ENCODE measurements at places on chromosomes 3 and 15.
A peak's percentile ranks its signal among the peaks of the same experiment; 100 is the strongest.

DNA sequence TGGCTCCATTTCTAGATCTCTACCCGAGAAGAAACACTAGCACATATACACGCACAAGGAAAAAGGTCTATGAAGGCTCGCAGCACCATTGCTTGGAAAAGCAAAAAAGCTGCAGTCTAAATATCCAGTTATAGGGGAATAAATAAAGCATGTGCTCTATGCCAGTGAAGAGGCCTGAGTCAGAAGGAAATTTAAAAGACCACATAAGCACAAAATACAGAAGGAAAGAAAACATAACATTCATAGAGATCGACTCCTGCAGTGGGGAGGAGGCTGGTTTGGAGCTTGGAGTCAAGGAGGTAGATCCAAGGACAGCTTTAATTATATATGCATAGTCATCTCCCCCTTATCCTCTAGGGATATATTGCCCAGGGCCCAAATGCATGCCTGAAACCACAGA lies 114.4 kb downstream of the PDZRN3 start:
- DNase-seq = no peak

DNA sequence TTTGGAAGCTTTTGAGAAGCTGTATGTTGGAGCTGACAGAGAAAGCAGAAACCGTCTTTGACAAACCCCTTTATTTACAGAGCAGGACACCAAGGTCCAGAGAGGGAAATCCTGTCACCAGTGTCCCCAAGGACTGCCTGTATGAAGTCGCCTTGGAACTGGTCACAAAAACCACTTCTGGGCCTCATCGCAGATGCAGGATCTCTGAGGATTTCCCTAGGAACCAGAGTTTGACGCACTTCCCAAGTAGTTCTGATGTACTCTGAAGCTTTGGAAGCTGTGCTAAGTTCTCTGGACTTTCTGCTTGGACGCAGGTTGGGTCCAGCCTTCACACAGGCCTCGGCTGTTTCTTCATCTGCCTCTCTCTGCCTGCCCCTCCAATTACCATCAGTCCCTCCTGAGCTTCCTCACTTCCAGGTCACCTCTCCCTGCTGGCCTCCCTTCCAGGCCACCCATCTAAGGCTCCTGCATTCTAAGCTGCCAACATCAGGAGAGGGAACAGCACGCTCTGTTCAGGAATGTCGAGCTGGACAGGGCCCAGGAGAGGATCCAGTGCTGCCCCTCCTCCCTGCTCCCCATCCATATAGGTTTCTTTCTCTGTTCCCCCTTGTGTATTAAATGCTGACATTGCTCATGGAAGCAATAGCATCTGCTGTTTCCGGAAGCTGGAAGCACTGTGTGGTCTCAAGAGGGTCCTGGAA lies 270.8 kb downstream of the OPA1 start:
- DNase-seq = no peak

DNA sequence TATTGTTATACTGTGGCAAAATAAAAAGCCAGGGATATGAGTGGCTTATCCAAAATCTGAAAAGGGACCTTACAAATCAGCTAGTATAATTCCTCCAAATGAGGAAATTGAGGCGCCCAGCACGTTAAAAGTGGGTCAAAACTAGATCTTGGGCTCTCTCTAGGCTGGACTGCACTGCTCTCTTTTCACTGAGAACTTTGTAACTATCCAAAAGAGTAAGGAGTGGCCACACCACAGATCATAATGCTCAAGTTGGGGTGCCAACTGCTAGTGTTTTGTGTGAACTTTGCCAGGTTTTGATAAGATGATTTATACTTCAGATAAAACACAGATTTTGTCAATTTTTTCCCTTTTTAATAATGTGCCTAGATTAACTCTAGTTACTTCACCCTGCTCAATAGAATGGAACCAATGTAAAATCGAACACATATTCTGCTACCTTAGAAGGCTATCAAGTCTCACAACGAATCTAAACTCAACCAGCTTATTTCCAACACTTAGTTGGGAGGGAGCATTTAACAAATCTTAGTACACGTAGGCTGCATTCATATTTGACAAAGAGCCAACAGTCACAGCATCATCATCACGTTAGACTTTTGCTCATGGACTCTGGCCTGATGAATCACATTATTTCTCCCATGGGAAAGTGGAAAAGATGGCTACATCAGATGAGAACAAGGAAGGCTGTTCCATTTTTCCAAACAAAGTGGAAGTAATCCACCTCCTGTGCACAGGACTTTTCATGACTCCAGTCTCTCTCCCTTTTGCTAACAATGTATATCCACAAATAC lies 64.4 kb downstream of the ABI3BP start:
- DNase-seq = no peak

GRCh38 chr15:66161108-66161507 lies 92.4 kb downstream of the MEGF11 start:
- no peak for DNase-seq

DNA sequence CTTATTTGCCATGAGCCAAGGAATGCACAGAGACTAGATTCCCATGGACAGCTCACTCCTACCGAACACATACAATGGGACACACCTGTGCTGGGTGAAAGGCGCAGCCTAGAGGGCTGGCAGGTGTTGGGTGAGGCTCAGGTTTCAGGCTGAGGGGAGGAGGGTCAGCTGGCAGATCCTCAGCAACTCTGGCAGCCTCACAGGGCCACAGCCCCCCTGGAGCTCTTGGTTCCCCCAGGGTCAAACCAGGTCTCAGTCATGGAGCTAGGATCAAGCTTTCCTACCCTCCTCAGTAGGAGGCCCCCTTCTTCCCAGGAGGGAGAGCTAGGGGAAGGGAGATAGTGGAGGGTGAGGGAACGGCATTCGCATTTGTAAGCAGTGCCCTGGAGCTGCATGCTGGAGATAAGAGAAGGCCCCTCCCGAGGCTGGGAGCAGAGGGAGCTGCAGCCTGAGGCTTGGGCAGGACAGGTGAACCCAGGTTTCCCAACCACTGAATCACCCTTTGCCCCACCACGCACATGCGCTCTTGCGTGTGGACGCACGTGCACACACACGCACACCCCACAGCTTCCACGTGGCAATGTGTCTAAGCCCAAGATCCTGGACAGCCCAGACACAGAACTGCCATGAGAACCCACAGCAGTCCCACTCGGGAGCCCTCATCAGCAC lies 26.3 kb upstream of the TFRC start:
- DNase-seq = no peak

GRCh38 chr3:1068985-1069384 lies 23.8 kb upstream of the CNTN6 start:
- no peak for DNase-seq

DNA sequence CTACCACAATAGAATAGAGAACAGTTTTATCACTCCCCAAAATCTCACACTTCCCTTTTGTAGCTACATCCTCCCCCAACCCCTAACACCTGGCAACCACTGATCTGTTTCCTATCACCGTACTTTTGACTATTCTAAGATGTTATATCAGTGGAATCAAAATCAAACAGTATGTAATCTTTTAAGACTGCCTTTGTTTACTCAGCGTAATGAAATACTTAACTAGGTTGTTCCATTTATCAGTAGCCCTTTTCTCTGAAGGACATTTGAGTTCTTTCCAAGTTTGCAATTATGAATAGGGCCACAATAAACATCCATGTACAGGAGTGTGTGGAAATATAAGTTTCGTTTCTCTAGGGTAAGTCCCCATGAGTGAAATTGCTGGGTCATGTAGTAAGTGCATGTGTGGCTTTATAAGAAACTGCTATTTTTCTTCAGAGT lies 372.3 kb downstream of the SV2B start:
- no peak for DNase-seq

DNA sequence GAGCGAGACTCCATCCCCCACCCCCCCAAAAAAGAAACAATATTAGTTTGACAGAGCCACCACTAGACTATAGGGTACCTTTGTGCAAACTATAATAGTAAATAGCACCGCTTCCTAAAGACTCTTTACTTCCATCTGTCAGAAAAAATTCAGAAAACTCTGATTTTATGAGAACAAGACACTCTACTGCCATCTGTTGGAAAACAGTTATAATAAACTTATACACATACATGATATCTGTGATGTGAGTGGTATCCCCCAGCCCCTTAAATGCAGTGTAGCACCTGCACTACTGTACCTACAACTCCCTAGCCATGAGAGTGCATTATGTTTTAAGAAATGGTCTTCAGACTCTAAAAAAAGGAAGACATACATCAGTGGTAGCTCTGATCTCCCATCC lies 47.1 kb upstream of the CTDSPL start:
- no peak for DNase-seq

DNA sequence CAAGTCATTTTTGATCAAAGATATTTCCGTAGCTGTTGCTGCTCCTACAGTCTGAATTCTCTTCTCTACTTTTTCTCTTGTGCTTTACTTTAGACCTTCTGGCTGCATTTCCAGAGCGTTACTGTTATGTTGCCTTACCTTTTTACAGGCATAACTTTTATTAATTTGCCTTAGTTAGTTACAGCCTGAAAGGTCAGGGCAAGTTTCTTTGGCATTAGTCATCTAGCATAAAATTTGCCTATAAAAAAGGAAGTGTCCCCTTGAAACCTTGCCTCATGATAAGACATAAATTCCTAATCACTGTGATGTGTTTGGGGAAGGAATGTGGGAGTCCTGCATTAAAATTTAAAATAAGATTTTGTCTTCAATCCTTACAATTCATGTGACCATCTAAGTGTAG lies 618.5 kb downstream of the NR2F2 start:
- no peak for DNase-seq

- peak; percentile 72 for DNase-seq
Observed at GRCh38 chr3:24287755-24288450, 206.7 kb downstream of the THRB start.

DNA sequence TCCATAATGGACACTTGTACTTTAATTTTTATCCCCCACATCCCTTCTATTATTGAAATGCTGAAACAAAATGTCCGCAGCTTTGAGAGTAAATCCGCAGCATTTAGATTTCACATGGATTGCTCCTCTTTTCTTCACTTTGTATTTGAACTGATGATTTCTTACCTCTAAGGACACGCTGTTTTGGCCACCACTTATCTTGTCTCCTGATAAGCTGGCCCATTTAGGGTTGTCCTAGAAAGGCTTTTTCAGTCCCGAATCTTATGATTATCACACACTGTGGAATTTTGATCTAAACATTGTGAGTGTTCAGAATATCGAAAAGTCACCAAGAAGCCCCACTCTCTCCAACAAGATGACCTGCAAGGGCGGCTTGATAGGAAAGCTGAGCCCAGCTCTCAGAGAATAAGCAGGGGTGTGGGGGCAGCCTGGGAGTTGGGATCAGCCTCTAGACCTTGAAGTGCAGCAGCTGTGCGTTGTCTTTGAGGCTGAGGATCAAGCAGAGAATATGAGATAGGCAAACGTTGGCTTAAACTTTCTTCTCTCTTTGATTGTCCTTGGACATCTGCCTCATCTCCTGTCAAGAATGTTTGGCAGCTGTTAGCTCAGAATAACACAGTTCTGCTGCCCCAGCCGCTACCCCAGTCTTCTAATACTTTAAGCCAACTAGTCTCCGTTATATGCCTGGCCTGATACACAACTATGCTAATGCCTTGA lies 399.7 kb upstream of the NR2F2 start:
- no peak for DNase-seq

- no peak for DNase-seq
Observed at GRCh38 chr3:97438131-97438530, 326.4 kb upstream of the ARL6 start.

- no peak for DNase-seq
Observed at GRCh38 chr15:41647262-41647661, 12.9 kb upstream of the MGA start.

GRCh38 chr15:65089206-65089824 lies 12.8 kb downstream of the KBTBD13 start:
- DNase-seq = no peak

- no peak for DNase-seq
Observed at GRCh38 chr3:138949445-138950005, 2.5 kb downstream of the FOXL2NB start.

DNA sequence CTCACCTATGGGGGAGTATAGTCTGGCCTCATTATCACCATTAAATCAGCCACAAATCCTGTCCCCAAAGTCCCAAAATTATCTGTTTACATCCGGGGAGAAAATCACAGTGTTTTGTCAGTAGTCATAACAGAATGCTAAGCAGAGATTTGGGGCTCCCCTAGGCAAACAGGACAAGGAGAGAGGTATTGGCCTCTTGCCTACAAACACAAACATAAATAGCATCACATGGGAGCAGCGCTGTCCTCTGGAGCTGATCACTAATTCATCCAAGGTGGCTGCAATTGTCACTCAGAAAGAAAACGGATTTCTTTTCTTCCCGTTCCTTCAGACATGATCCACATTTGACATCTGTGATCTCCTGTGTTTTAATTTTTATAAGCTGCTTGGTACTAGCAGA lies 1028.1 kb downstream of the NTRK3 start:
- DNase-seq = no peak

DNA sequence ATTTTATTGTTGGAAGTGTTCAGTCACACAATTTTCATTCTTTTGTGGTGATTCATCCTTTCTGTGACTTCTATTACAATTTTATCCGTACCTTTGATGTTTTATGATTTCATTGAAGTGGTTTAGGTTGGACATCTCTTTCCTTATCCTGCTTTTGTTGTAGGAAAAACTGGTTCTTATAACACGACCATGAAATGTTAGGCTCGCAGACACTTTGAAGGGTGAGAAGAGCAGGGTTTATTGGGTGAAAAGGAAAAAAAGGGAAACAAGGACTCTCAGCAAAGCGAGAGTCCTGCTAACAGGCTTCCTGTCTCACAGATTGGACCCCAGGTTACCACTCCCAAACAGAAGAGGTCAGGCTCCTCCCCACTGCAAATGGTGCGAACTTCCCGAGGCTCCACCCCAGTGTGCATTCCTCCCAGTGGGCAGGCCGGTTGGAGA lies 257.4 kb downstream of the STXBP5L start:
- no peak for DNase-seq

GRCh38 chr3:136193278-136194054 lies 2.7 kb downstream of the MSL2 start:
- DNase-seq = no peak

DNA sequence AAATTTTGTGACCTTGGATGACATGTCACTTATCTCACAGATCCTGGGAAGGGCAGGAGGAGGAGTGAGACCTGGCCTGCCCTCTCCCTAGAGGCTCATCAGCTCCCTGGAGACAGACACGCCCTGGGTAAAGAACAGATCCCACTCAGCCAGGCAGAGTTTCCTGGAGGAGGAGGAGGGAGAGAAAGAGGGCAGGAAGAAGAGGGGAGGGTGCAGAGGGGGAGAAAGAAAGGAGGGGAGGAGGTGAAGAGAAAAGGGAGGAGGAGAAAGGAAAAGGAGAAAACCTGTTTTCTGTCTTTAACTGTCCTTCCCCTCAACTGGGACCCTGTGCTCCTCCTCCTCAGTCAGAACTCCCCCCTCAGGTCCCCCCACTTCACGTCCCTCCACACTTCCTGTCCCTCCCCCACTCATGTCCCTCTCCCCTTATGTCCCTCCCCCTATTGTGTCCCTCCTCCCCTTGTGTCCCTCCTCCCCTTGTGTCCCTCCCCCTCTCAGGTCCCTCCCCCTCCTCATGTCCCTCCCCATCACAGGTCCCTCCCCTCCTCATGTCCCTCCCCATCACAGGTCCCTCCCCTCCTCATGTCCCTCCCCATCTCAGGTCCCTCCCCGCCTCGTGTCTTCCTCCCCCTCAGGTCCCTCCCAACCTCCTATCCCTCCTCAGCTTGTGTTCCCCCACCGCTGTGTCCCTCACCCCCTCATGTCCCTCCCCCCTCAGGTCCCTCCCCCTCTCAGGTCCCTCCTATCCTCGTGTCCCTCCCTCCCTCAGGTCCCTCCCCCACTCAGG lies 52.3 kb upstream of the CGNL1 start:
- DNase-seq = no peak

GRCh38 chr3:186540221-186540834 lies 3.9 kb downstream of the CRYGS start:
- DNase-seq = no peak
